Psoas muscle (tissue), 8 donors: ENCODE measurements at places on chromosomes 5 and 9. TPM values are rescaled to one million over a fixed set of nuclear protein-coding genes. Genes with fewer than 3 reads are reported as not detected.

DNA sequence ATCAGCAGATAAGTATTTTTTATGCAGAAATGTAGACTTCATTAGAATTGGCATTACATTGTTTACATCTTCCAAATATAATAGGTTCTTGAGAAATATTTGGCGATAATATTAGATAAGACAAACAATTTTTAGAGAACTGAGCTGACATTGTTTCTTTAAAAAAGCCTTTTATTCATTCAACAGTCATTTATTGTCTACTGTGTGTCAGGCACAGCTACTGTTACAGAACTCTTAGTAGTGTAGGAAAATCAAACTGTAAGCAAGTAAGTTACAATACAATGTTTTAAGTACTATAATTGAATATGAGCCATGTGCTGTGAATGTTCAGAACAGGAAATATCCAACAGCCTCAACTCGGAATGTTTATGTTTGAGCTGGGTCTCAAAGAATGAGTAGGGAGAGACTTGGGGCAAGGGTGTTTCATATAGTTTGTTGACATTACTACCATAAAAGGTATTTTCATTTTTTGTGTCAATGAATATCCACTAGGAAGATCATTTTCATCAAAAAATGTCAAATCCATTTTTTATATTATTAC, 114.0 kb downstream of the CDC42SE2 start:
- H3K36me3 ChIP-seq = no peaks in the 10 kb centered on the region
- no peak overlapping the region for H3K4me3 ChIP-seq
- H3K27me3 ChIP-seq = no peaks in the 10 kb centered on the region
- DNase-seq = no peak
- H3K4me1 ChIP-seq = peaks cover 4% of the 10 kb centered on the region
- no peak overlapping the region for H3K27ac ChIP-seq

DNA sequence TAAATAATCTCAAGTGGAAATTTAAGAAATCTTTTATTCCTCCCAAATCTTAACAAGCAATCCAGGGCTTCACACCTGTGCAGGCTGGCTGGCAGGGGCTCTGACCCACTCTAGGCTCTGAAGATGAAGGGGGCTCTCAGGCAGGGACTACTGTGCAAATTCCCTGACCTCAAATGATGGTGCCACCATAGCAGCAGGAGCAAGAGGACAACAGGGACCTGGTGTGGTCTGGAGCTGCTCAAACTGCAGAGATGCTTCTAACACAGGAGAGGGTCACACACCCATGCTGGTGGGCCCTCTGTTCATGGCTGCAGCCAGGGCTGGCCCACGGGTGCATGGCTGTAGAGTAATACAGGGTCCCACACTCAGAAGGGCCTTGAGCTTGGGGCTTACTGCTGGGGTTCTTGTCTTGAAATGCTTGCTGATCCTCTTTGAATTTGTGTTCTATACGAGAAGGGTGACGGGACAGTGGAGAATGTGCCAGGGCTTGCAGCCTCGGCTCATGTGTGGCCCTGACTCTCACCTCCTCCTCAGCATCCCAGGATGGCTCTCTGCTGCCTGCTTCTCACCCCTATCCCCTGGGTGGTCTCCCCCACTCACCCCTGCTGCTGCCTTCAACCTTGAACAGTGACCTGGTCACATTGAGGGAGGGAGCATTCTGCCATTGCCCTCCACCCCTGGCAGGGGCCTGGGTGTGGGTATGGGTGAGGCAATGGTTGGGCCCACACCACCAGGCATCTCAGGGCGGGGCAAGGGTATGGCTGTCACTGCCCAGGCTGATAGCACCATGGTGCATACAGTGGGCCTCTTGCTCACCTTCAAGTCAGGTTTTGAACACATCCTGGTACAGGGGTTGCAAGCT, 191.7 kb downstream of the FSTL4 start:
- no peaks in the 10 kb centered on the region for H3K27me3 ChIP-seq
- H3K4me1 ChIP-seq = no peaks in the 10 kb centered on the region
- no peak overlapping the region for H3K4me3 ChIP-seq
- no peak overlapping the region for H3K27ac ChIP-seq
- H3K36me3 ChIP-seq = no peaks in the 10 kb centered on the region

- no peak overlapping the region for H3K4me3 ChIP-seq
- H3K36me3 ChIP-seq = peaks cover 48% of the 10 kb centered on the region
- no peaks in the 10 kb centered on the region for H3K27me3 ChIP-seq
- peaks cover 65% of the 10 kb centered on the region for H3K4me1 ChIP-seq
These were observed 3.5 kb downstream of the PRXL2C start for GRCh38 chr9:96651626-96652025.

- H3K27ac ChIP-seq = no peak overlapping the region
- no peaks in the 10 kb centered on the region for H3K27me3 ChIP-seq
- no peaks in the 10 kb centered on the region for H3K36me3 ChIP-seq
- no peak for DNase-seq
- H3K4me1 ChIP-seq = peaks cover 10% of the 10 kb centered on the region
These were observed 29.1 kb upstream of the ZFAND5 start for GRCh38 chr9:72394066-72394465.

DNA sequence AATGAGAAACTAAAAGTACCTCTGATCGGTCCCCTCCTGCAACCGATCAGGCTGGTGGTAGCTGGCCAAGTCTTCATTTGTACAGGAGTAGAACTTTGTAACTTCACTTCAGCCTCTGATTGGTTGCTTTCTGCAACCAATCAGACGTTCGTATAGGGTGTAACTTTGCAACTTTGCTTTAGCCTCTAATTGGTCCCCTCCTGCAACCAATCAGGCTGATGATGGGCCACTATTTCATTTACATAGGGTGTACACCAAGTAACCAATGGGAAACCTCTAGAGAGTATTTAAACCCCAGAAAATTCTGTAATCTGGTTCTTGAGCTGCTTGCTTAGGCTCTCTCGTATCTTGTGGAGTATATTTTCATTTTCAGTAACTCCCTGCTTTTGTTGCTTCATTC, 445.5 kb downstream of the MED10 start:
- H3K36me3 ChIP-seq = no peaks in the 10 kb centered on the region
- H3K4me3 ChIP-seq = no peak overlapping the region
- H3K4me1 ChIP-seq = no peaks in the 10 kb centered on the region
- H3K27me3 ChIP-seq = peaks cover 4% of the 10 kb centered on the region
- no peak for DNase-seq

DNA sequence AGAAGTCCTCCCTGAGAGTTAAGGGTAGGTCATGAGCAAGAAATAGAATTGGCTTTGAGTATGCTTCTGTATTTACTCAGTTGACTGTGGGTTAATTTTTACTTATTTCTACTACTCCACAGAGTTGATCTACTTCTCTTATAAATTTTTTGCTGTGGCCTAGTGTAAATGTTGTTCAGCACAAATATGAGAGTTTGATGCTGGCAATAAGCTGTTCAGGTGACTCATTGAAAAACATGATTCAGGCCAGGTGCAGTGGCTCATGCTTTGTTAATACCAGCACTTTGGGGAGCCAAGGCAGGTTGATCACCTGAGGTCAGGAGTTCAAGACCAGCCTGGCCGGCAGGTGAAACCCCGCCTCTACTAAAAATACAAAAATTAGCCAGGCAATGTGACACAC, 4.5 kb upstream of the CDK7 start:
- no peaks in the 10 kb centered on the region for H3K27me3 ChIP-seq
- no peak overlapping the region for H3K27ac ChIP-seq
- H3K4me1 ChIP-seq = peaks cover 11% of the 10 kb centered on the region

- no peaks in the 10 kb centered on the region for H3K36me3 ChIP-seq
- H3K27ac ChIP-seq = no peak overlapping the region
- DNase-seq = no peak
- H3K27me3 ChIP-seq = no peaks in the 10 kb centered on the region
- no peak overlapping the region for H3K4me3 ChIP-seq
These were observed 84.9 kb downstream of the ATP10B start for GRCh38 chr5:160767062-160767461.

DNA sequence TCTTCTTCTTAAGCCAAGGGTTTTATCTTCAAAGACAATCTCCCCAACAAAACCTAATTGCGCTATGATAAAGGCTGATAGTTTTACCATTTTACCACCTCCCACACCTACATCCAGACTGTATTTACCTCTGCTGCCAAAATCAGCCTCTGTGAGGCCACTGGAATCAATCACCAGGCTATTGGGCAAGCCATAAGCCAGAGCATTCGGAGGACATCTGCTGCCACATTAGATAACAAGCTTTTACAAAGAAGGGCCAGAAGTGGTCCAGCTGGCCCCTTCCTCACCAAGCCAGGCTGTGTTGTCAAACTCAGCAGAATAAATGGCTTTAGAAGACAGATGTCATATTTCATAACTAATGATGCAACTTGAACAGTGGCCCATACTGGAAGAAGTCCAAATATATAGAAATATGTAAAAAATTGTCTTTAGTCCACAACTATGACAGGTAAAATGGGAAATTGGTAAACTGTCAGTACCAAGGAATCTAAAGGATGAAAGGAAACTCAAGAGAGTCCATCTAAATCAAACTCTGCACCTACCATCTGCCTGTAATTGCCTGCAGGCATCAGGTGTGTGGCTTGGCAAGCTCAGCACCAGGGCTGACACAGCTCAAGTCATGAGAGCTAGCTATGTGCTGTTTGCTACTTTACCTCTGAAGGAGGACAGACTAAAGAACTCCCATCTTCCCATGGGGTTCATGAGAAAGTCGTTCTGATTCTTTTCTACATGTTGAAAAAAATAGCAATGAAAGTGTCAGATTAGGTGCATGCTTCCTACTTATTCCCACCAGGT, 16.1 kb downstream of the SLC45A2 start:
- H3K4me3 ChIP-seq = no peak overlapping the region
- no peak for DNase-seq
- no peaks in the 10 kb centered on the region for H3K27me3 ChIP-seq
- no peaks in the 10 kb centered on the region for H3K4me1 ChIP-seq
- no peak overlapping the region for H3K27ac ChIP-seq

- H3K4me1 ChIP-seq = peaks cover 11% of the 10 kb centered on the region
- H3K36me3 ChIP-seq = no peaks in the 10 kb centered on the region
- no peak for DNase-seq
- no peak overlapping the region for H3K4me3 ChIP-seq
These were observed 24.4 kb downstream of the MEGF9 start for GRCh38 chr9:120689860-120690259.

DNA sequence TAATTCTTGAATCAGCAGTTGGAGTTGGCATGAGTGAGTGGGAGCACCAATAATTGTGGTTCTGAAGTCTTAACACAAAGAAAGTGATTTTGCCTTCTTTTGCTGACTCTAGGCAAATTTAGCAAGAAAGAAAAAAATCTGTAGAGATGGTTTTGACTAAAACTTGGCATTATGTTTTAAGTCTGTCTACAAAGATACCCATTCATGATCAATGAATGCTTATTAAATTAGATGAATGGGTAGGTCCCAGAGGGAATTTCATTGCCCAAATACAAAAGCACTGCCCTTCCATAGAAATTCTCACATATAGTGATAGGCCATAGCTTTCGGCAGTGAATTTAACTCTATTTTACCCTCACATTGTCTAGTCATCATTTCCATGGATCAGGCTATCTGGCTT, 428.6 kb upstream of the ADAMTSL1 start:
- H3K27me3 ChIP-seq = no peaks in the 10 kb centered on the region
- no peak for DNase-seq
- H3K4me1 ChIP-seq = no peaks in the 10 kb centered on the region
- no peak overlapping the region for H3K27ac ChIP-seq
- H3K36me3 ChIP-seq = no peaks in the 10 kb centered on the region

GRCh38 chr9:38405785-38406184, 13.3 kb downstream of the ALDH1B1 start:
- no peaks in the 10 kb centered on the region for H3K36me3 ChIP-seq
- no peak overlapping the region for H3K4me3 ChIP-seq
- no peaks in the 10 kb centered on the region for H3K4me1 ChIP-seq
- H3K27me3 ChIP-seq = peaks cover 13% of the 10 kb centered on the region

- H3K36me3 ChIP-seq = no peaks in the 10 kb centered on the region
- H3K27ac ChIP-seq = no peak overlapping the region
- H3K27me3 ChIP-seq = no peaks in the 10 kb centered on the region
- DNase-seq = no peak
- peaks cover 6% of the 10 kb centered on the region for H3K4me1 ChIP-seq
- H3K4me3 ChIP-seq = no peak overlapping the region
These were observed 8.9 kb downstream of the PCBD2 start for GRCh38 chr5:134913795-134914194.

GRCh38 chr5:39598661-39599248, 174.0 kb upstream of the DAB2 start:
- no peak overlapping the region for H3K4me3 ChIP-seq
- no peaks in the 10 kb centered on the region for H3K27me3 ChIP-seq
- no peaks in the 10 kb centered on the region for H3K4me1 ChIP-seq
- no peak overlapping the region for H3K27ac ChIP-seq
- no peaks in the 10 kb centered on the region for H3K36me3 ChIP-seq

DNA sequence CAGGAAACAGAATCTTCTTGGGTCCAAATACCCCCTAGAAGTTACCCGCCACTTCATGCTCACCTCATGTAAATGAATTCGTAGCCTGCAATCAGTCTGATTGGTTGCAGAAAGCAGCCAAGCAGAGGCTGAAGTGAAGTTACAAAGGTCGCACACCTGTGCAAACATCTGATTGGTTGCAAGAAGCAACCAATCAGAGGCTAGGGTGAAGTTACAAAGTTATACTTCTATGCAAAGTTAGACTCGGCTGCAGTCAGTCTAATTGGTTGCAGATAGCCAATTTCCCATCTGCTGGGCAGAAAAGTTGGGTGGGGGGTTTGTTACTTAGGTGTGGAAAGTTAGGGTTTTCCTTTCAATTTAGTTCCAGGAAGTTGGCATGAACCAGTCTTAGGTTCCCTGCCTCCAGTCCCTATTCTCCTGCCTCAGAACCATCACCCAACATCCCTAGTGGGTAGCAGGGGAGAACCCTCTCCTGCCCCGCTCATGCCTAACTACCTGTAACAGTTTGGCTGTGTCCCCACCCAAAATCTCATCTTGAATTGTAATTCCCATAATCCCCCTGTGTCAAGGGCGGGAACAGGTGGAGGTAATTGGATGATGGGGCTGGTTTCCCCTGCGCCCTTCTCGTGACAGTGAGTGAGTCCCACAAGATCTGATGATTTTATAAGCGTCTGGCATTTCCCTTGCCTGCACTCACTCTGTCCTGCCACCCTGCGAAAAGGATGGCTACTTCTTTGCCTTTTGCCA, 1.2 kb upstream of the RUSC2 start:
- no peaks in the 10 kb centered on the region for H3K36me3 ChIP-seq
- H3K4me3 ChIP-seq = peak overlapping the region; percentile 89
- DNase-seq = no peak

DNA sequence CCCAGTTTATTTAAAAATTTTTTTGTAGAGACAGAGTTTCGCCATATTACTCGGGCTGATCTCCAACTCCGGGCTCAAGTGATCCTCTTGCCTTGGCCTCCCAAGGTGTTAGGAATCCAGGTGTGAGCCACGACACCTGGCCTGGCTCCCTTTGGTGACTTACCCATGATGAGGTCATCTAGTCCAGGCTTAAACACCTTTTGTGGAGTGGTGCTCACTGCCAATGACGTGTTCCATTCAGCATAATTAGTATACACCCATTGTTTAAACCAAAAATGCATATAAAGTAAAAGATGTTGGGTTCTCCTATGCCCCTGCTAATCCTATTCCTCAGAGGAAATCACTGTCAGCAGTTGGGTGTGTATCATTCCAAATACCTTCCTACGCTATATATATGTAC, 91.0 kb downstream of the HSPA4 start:
- no peaks in the 10 kb centered on the region for H3K4me1 ChIP-seq
- no peak overlapping the region for H3K4me3 ChIP-seq
- DNase-seq = no peak
- H3K36me3 ChIP-seq = no peaks in the 10 kb centered on the region

GRCh38 chr5:154898210-154898609, 39.8 kb downstream of the CNOT8 start:
- no peak overlapping the region for H3K4me3 ChIP-seq
- H3K27me3 ChIP-seq = no peaks in the 10 kb centered on the region

ADAMTSL1 gene
- 0.08 TPM for polyA plus RNA-seq

SLC28A3 gene
- polyA plus RNA-seq = not detected

FAM114A2 gene
- 11.4 TPM for polyA plus RNA-seq

CCL21 gene
- 3.1 TPM for polyA plus RNA-seq

KCNMB1 gene
- polyA plus RNA-seq = 0.25 TPM

SLC27A6 gene
- 0.17 TPM for polyA plus RNA-seq

FOXD4L5 gene
- 0.01 TPM for polyA plus RNA-seq

ZNF622 gene
- polyA plus RNA-seq = 43.5 TPM

C8G gene
- polyA plus RNA-seq = 6.0 TPM

CAST gene
- 291 TPM for polyA plus RNA-seq

SLC6A19 gene
- not detected for polyA plus RNA-seq
